ENCODE measurements at places on chromosomes 5 and 9. TPM values are rescaled to one million over a fixed set of nuclear protein-coding genes. Genes with fewer than 3 reads are reported as not detected.

DNA sequence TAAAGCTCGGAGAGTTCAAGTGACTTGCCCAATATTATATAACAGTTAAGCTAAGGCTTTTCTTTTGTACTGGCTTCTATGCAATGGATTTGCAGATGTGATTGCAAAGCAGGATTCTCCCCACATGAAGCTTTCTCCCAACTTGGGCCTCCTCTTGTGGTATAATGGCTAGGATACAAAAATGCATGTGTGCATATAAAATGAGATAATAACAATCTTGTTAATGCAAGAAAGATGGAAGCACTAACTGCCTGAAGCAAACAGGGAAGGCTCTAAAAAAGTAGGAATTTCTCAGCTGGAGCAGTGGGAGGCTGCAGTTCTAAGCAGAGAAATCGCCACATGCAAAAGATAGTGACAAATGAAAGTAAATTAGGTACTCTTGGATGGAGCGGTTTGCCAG is 444.2 kb upstream of the RIOK2 start:
- H3K27me3 ChIP-seq: no peaks in the 10 kb centered on the region
- H3K4me3 ChIP-seq: no peak overlapping the region
- no peak overlapping the region for H3K27ac ChIP-seq
- no peaks in the 10 kb centered on the region for H3K4me1 ChIP-seq
- no peaks in the 10 kb centered on the region for H3K36me3 ChIP-seq

- H3K27ac ChIP-seq: no peak overlapping the region
- DNase-seq: no peak
- peaks cover 6% of the 10 kb centered on the region for H3K27me3 ChIP-seq
- H3K4me1 ChIP-seq: no peaks in the 10 kb centered on the region
- H3K4me3 ChIP-seq: no peak overlapping the region
Observed at GRCh38 chr5:90365328-90365727, 44.2 kb downstream of the CETN3 start.

DNA sequence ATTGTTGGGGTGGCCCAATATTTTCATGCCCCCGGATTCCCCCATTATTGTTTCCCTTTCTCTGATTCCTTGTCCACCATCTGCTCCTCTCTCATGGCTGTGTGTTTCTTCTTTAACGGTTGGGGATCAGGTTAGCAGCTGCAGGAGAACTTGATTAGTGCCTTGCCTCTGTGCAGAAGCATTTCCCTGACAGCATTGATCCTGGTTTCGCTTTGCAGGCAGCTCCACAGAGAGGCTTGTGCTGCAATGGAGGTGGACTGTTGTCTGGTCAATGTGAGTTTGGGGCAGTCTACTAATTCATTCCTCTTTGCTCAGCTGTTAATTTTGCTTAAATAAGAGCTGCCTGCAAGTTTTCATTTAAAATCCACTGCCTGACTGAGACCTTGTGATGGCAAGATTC is 32.5 kb upstream of the SSBP2 start:
- H3K36me3 ChIP-seq: peaks cover 1% of the 10 kb centered on the region
- no peak for DNase-seq
- no peaks in the 10 kb centered on the region for H3K27me3 ChIP-seq
- peaks cover 14% of the 10 kb centered on the region for H3K4me1 ChIP-seq

GRCh38 chr5:152274224-152274623 is 130.9 kb downstream of the NMUR2 start:
- H3K4me1 ChIP-seq: no peaks in the 10 kb centered on the region
- no peaks in the 10 kb centered on the region for H3K36me3 ChIP-seq
- no peaks in the 10 kb centered on the region for H3K27me3 ChIP-seq
- H3K4me3 ChIP-seq: no peak overlapping the region
- DNase-seq: no peak
- H3K27ac ChIP-seq: no peak overlapping the region

DNA sequence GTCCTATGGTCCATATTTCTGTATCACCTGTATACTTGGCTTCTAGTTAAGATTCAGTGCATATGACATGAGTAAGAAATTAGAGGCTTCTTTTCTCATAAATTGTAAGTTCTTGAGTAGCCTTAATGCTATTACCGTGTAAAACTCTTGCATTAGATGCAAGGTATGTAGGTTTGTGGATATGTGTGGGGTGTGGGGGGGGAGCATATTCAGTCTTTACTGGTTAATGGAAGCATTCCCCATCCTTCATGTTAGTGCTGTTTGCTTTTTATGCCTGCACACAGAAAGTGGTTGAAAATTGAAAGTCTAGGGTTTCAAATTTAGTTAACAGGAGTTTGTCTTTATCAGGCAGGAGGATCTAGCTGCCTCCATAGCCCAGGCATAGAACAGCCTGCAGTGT is 16.1 kb downstream of the RAI14 start:
- no peak overlapping the region for H3K27ac ChIP-seq
- H3K36me3 ChIP-seq: no peaks in the 10 kb centered on the region

- peaks cover 2% of the 10 kb centered on the region for H3K4me1 ChIP-seq
- H3K4me3 ChIP-seq: no peak overlapping the region
- no peak overlapping the region for H3K27ac ChIP-seq
- no peaks in the 10 kb centered on the region for H3K27me3 ChIP-seq
- no peak for DNase-seq
Observed at GRCh38 chr5:113034182-113034773, 57.7 kb downstream of the DCP2 start.

DNA sequence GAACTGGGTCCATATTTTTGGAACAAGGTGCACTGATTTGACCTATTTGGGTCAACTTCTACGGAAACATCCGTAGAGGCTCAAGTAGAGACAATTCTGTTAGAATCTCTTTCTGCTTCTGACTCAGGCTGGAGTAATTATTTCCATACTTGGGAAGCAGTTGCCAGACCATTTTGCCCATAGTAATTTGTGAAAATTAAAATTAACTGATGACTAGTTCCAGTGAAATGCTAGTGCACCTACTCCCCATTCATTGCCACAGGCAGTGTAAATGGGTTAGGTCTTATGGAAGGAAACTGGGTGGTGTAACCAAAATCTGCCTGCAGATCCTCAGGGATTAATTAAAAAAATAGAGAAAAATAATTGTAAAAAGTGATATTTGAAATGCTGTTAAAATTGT is 201.1 kb downstream of the TENT4A start:
- no peak for DNase-seq
- peaks cover 2% of the 10 kb centered on the region for H3K27me3 ChIP-seq
- no peaks in the 10 kb centered on the region for H3K36me3 ChIP-seq
- H3K4me3 ChIP-seq: no peak overlapping the region

DNA sequence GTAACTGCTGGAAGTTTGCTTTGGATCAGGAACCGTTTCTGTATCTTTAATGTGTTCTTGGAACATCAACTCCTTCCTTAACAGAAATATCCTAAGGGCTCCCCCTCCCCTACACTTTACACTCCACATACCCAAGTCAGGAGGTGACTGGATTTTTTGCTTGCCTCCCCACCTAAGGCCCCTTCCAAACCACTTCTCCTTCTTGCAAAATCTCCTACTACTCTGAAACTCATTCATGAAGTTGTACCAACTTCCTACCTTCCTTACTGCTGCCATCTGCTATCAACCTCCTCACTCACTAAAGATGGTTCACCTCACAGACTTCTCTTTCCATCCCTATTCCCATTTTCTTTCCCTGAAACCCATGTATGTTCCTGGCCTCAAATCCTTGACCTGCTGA is 16.1 kb downstream of the TXN start:
- H3K36me3 ChIP-seq: peaks cover 11% of the 10 kb centered on the region
- H3K27me3 ChIP-seq: no peaks in the 10 kb centered on the region
- no peak overlapping the region for H3K4me3 ChIP-seq
- no peaks in the 10 kb centered on the region for H3K4me1 ChIP-seq
- H3K27ac ChIP-seq: no peak overlapping the region
- no peak for DNase-seq

- no peak overlapping the region for H3K27ac ChIP-seq
- H3K36me3 ChIP-seq: no peaks in the 10 kb centered on the region
- peaks cover 2% of the 10 kb centered on the region for H3K27me3 ChIP-seq
- no peak overlapping the region for H3K4me3 ChIP-seq
- no peak for DNase-seq
Observed at GRCh38 chr5:91052977-91053740, 330.0 kb downstream of the ARRDC3 start.

GRCh38 chr5:394671-395155 is 48.3 kb upstream of the EXOC3 start:
- no peak overlapping the region for H3K4me3 ChIP-seq
- DNase-seq: no peak
- peak overlapping the region; percentile 76 for H3K27ac ChIP-seq
- H3K4me1 ChIP-seq: peaks cover 39% of the 10 kb centered on the region
- H3K36me3 ChIP-seq: peaks cover 14% of the 10 kb centered on the region

- DNase-seq: no peak
- no peak overlapping the region for H3K27ac ChIP-seq
- H3K4me1 ChIP-seq: no peaks in the 10 kb centered on the region
- H3K4me3 ChIP-seq: no peak overlapping the region
- H3K27me3 ChIP-seq: no peaks in the 10 kb centered on the region
Observed at GRCh38 chr9:73738741-73739530, 587.3 kb downstream of the ANXA1 start.

GRCh38 chr9:98074115-98074990 is 17.8 kb downstream of the NANS start:
- H3K27me3 ChIP-seq: no peaks in the 10 kb centered on the region
- H3K4me3 ChIP-seq: peak overlapping the region; percentile 47
- H3K27ac ChIP-seq: peak overlapping the region; percentile 81
- peaks cover 26% of the 10 kb centered on the region for H3K4me1 ChIP-seq
- peak; percentile 74 for DNase-seq
- peaks cover 14% of the 10 kb centered on the region for H3K36me3 ChIP-seq

- H3K27ac ChIP-seq: no peak overlapping the region
- no peaks in the 10 kb centered on the region for H3K36me3 ChIP-seq
- H3K4me3 ChIP-seq: no peak overlapping the region
- peaks cover 2% of the 10 kb centered on the region for H3K4me1 ChIP-seq
Observed at GRCh38 chr9:136197930-136198604, 6.9 kb downstream of the LHX3 start.

- H3K4me1 ChIP-seq: peaks cover 3% of the 10 kb centered on the region
- DNase-seq: no peak
- no peaks in the 10 kb centered on the region for H3K27me3 ChIP-seq
- H3K27ac ChIP-seq: no peak overlapping the region
- H3K36me3 ChIP-seq: peaks cover under 1% of the 10 kb centered on the region
Observed at GRCh38 chr9:27412963-27413362, 111.1 kb upstream of the IFNK start.

- peak overlapping the region; percentile 77 for H3K4me3 ChIP-seq
- no peaks in the 10 kb centered on the region for H3K27me3 ChIP-seq
- peak overlapping the region; percentile 93 for H3K27ac ChIP-seq
- peaks cover 36% of the 10 kb centered on the region for H3K36me3 ChIP-seq
- DNase-seq: no peak
Observed at GRCh38 chr5:134120386-134121138, 6.1 kb downstream of the TCF7 start.

GRCh38 chr5:59062986-59063683 is 480.3 kb downstream of the RAB3C start:
- H3K4me1 ChIP-seq: no peaks in the 10 kb centered on the region
- DNase-seq: no peak
- peaks cover 8% of the 10 kb centered on the region for H3K27me3 ChIP-seq
- H3K4me3 ChIP-seq: no peak overlapping the region
- no peak overlapping the region for H3K27ac ChIP-seq

GRCh38 chr5:148514344-148514743 is 130.6 kb downstream of the FBXO38 start:
- no peak for DNase-seq
- peaks cover 2% of the 10 kb centered on the region for H3K27me3 ChIP-seq
- no peak overlapping the region for H3K27ac ChIP-seq
- no peaks in the 10 kb centered on the region for H3K4me1 ChIP-seq
- H3K36me3 ChIP-seq: no peaks in the 10 kb centered on the region
- H3K4me3 ChIP-seq: no peak overlapping the region

DNA sequence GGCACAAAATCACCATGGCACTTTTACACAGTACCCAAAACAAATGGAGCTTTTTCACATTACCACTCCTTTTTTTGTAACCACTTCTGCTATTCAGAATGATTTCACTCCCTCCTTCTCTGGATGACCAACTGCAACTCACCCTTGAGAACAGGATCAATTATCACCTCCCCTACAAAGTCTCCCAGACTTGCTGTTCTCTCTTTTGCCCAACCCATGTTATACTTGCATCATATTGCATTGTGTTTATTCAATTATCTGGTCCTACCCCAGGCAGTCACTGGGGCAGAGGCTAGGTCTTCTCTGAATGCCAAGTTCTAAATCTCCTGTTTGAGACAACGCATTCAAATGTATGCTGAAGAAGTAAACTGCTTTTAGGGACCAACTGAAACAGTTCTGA is 96.0 kb downstream of the GPR21 start:
- no peaks in the 10 kb centered on the region for H3K4me1 ChIP-seq
- H3K4me3 ChIP-seq: no peak overlapping the region
- no peaks in the 10 kb centered on the region for H3K27me3 ChIP-seq
- peaks cover 15% of the 10 kb centered on the region for H3K36me3 ChIP-seq
- DNase-seq: no peak
- H3K27ac ChIP-seq: no peak overlapping the region

GRCh38 chr5:151757233-151758140 is 944 bp downstream of the ATOX1 start:
- peak overlapping the region; percentile 92 for H3K4me3 ChIP-seq
- H3K27me3 ChIP-seq: no peaks in the 10 kb centered on the region
- peaks cover 18% of the 10 kb centered on the region for H3K4me1 ChIP-seq
- DNase-seq: no peak
- peaks cover 7% of the 10 kb centered on the region for H3K36me3 ChIP-seq

GRCh38 chr5:43193181-43193893 is 1.3 kb downstream of the NIM1K start:
- DNase-seq: no peak
- peaks cover 27% of the 10 kb centered on the region for H3K4me1 ChIP-seq
- H3K4me3 ChIP-seq: peak overlapping the region; percentile 86
- H3K36me3 ChIP-seq: peaks cover 2% of the 10 kb centered on the region

GRCh38 chr5:128357226-128357625 is 180.8 kb downstream of the FBN2 start:
- DNase-seq: no peak
- no peak overlapping the region for H3K4me3 ChIP-seq
- H3K4me1 ChIP-seq: no peaks in the 10 kb centered on the region
- H3K27ac ChIP-seq: no peak overlapping the region

The PCDHGB3 gene
- 0.44 TPM for total RNA-seq

The EXOSC2 gene
- total RNA-seq: 58.8 TPM

The LCN1 gene
- not detected for total RNA-seq

The CDX1 gene
- not detected for total RNA-seq

The PCDHB11 gene
- total RNA-seq: not detected

The PPP3R2 gene
- not detected for total RNA-seq

The CCL28 gene
- total RNA-seq: 18.0 TPM

The C9orf50 gene
- not detected for total RNA-seq

The GPRIN1 gene
- 1.5 TPM for total RNA-seq
